ENCODE measurements at places on chromosomes 12 and 14.

GRCh38 chr14:27078191-27078590 is 480.4 kb upstream of the NOVA1 start:
- DNase-seq = no peak

- no peak for DNase-seq
Measured at GRCh38 chr12:80627782-80628181, 79.7 kb upstream of the MYF6 start.

DNA sequence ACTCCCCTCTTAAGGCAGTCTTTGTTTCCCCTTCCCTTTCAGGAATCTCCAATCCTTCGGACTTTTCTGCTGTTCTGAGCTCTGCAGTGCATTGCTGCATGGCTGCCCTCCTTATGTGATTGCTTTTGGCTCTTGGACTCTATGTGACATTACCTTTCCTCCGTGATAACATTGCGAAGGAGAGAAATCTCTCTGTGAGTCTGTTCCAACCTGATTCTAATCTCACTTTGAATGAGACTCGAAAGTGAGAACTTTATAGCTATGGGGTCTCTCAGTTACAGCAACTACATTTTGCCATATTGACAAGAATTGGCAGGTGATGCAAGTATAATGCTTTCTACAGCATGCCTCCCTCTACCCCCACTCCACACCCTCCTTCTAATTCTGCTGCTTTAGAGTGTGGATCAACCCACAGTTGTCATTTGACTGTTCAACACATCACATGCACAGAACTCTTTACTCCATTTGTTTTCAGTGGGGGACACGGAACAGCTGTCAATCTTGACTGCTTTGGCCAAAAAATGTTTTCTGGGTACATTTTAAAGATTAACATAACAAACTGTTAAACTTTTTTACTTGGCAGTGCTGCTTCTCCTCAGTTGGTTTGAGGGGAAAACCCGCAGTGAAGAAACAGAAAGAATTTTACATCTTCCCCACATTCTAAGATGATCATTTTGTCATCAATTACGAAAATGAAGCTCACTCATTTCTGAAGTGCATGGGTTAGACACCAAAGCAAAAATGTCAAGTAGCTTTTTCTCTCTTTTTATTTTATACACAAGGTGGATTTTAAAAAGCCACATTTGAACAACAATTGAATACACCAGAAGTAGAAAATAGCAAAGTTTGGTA is 125.5 kb upstream of the RMST start:
- DNase-seq = no peak

DNA sequence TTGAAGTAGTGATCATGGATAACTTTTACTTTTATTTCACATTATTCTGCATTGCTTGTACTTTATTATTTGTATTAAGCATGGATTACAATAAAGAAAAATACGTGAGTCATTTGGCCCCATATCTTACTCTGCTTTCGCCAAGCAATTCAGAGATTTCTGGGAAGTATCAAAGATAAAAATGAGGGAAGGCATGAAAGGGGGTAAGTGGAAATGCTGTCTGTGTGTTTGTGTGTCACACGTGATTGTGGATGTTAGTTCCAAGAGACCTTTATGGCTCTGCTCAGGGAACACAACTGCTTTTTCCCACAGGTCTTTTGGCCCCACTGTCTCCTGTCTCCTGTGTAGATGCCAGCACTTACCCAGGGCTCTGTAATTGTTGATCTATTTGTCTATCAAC is 10.5 kb downstream of the NID2 start:
- no peak for DNase-seq
